Nephron progenitor cell (in vitro differentiated cells): ENCODE measurements at places on chromosomes 4 and X.

DNA sequence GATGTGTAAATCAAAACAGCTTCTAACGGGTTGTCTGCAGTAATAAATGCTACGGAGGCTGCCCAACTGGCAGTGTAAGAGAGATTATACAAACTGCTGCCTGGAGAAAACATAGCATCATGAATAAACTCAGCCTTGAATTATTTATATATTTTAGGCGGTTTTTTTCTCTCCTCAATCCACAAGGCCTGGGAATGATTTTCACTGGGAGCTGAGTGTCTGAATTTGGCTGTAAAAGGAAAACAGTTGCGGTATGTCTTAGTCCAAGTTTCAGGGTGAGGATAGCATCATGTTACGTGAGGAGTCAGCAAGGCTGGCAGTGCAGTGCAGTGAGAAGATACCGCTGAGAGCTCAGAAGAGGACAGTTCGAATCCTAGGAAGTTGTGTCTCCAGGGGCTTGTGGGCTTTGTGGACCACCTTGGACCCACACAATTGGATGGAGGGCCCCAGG lies 291.5 kb upstream of the BOD1L1 start:
- no peak for DNase-seq

GRCh38 chrX:117854806-117855205 lies 261.8 kb downstream of the KLHL13 start:
- no peak for DNase-seq

- DNase-seq, result no peak
Observed at GRCh38 chr4:48774760-48775710, 5.0 kb downstream of the FRYL start.

DNA sequence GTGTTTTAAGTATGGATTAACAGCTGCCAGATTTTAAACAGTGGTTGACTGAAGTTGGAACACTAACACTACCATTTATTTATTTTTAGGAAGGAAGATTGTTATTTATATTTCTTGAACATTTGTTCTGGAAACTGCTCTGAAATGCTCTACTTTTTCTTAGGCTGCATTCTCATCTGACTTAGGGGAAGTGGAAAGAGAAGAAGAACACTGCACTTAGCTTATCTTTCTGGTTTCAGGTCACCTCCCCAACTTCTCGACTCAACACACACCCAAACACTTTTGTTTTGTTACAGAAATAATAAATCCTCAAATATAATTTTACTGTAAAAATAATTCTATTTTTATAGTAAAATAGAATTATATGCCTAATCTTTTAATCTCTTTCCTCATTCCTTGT lies 18.6 kb downstream of the BLTP1 start:
- DNase-seq, result no peak

GRCh38 chr4:105014234-105014633 lies 132.4 kb upstream of the TET2 start:
- no peak for DNase-seq

GRCh38 chrX:132501606-132502005 lies 12.8 kb upstream of the MBNL3 start:
- DNase-seq, result no peak

DNA sequence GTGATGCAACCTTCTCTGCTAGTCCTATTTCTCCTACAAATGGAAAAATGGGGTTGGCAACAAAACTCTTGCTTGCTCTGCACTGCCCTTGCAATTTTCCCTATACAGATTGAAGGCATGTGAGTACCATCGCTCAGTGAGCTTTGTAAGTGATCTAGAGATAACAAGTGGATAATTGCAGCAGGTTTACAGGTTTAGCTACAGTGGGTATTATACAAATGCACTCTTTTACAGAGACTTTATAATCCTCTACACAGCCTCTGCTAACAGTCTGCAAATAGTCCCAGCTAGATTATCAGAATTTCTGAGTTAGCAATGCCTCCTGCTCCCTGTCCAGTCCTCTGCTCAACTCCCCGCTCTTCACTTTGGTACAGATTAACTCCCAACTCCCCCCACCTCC lies 11.1 kb downstream of the LEF1 start:
- DNase-seq, result no peak

- no peak for DNase-seq
Observed at GRCh38 chr4:71095545-71095944, 102.1 kb downstream of the DCK start.

GRCh38 chr4:143355540-143356217 lies 19.0 kb downstream of the GAB1 start:
- DNase-seq, result no peak

GRCh38 chr4:71872767-71873415 lies 89.0 kb upstream of the GC start:
- DNase-seq, result no peak

- DNase-seq, result no peak
Observed at GRCh38 chr4:108399610-108400265, 220.6 kb upstream of the RPL34 start.

DNA sequence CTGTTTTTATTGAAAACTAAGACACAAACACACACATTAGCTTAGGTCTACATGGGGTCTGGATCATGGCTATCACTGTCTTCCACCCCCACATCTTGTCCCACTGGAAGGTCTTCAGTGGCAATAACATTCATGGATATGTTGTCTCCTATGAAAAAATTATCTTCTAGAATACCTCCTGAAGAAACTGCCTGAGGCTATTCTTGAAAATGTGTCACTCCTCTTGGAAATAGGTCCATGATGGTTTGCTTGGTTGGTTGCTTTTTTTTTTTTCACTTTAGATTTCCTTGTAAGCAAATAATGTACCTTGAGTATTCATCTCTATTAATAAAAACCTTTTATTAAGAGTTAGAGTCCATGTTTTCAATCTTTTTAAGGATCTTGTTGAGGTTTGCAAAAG lies 195.3 kb upstream of the PDE5A start:
- DNase-seq, result no peak

GRCh38 chrX:15418041-15418706 lies 34.0 kb upstream of the VEGFD start:
- DNase-seq, result no peak

- DNase-seq, result peak; percentile 45
Observed at GRCh38 chrX:118115953-118116712, 477 bp downstream of the KLHL13 start.

DNA sequence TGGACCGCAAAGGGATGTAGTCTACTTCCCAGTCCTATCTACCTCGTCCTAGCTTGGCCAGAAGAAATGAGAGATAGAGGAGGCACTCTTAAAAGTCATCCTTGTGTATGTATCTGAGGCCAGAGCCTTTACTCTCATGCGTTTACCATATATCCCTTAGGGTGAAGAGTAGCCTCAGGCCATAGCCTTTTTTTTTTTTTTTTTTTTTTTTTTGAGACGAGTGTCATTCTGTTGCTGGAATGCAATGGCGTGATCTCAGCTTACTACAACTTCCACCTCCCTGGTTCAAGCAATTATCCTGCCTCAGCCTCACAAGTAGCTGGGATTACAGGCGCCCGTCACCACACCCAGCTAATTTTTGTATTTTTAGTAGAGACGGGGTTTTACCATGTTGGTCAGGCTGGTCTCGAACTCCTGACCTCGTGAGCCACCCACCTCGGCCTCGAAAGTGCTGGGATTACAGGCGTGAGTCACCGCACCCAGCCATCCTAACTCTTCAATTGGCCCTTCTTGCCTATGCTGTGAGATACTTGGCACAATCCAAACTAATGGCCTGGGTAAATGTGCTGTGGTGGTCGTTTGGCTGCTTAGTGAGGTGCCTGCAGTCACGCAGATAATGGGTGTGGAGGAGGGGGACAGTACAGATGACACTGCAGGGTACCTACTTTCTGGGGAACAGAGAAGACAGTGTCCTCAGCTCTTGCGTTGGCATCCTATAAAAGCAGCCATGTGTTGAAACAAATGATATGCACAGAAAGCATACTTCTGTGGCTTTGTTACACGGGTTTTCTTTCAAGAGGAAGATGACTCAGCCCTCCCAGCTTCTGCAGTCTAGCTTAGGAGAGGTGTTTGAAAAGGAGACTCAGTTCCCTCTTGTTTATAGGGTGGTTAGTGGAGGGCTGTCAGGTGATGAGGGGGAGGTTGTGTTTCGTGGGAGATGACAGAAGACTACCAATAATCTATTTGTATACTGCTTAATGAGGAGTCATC lies 10.4 kb upstream of the DGAT2L6 start:
- no peak for DNase-seq

DNA sequence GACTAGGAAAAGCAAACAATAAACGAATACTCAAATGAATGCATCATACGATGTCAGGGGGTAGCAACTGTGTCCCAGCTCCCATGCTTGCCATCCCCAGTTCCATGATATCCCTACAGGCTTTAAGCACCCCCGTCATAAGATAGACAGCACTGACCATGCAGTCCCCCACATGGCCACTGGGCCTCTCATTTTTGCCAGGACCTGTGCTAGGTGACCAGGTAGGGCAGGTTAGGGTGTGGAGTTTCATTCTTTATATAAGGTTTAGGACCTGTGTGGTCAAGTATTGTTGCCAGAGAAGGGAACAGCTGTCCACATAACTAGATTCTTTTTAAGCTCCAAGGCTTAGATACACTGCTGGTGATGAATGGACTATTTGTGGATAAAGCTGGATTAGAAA lies 9.7 kb downstream of the PPEF2 start:
- no peak for DNase-seq

DNA sequence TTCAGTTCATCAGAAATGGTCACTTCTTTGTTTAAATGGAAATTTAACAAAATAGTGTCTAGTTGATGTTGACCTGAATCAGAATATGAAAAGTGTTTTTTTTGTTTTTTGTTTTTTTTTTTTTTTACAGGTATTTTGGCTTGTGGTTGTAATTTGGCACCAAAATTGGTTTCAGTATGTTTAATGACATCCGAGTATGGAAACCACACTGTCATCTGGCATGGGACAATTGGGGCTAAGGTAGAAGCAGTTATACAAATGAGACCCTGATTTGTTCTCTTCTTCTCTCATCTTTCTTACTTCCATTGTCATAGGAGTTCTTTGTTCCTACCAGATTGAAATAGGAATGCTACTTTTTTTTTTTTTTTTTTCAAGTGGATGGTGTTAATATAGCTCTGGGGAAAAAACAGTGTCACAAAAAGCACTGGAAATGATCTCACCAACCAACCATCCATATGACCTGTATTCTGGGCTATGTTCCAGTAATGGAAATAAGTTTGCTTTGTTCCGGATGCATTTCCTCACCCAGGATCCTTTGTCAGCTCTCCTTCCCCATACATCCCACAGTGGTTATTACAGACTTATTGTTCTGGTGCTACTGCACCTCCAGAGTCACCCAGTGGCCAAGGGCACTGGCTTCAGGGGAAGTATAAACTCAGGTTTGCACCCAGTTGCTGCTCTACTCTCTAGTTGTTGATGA lies 95.8 kb downstream of the ATXN3L start:
- DNase-seq, result no peak

DNA sequence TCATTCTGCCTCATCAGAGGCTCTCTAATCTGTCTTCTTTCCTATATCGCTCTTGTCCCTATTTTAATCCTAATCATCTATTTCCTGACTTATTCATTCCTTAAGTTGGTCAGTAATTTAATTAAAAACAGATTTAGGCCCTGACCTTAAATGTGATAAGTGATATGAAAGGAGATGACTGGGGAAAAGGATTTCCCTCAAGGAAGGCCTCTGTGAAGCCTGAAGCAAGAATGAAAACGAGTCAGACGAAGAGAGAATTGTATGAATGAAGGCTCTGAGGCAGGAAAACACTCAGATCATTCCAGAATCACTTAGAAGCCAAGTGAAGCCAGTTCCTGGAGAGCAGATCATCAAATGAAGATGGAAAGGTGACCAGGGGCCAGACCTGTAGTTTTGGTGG lies 22.1 kb downstream of the PKD2 start:
- no peak for DNase-seq

- DNase-seq, result no peak
Observed at GRCh38 chr4:99965674-99966350, 15.7 kb upstream of the H2AZ1 start.

DNA sequence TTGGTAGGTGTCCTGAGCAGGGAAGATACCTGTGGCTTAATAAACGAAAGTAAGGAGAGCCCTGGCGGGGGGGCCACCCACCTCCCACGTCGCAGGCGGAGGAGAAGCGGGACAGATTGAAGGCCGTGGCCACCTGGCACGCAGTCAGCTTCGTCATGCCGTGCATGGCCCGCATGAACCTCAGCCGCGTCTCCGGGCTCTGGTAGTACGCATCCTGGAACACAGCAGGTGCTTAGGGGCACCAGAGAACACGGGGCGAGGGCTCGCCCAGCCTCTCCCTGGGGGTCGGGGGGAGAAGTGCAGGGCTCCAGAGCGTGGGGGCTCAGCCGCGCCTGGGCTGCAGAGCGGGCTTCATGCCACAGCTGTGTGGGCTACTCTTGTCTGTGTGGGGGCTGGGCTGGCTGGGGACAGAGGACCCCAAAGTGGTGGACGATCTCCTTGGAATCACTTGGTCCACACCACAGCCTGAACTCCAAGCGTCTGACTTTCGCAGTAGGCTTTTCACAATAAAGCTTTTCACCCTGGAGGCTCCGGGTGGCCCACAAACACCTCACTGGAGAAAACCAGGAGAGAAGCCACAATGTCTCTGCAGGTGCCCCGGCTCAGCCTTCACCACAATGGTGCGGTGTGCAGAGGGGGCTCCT lies 27.1 kb upstream of the SLC25A6 start:
- no peak for DNase-seq

DNA sequence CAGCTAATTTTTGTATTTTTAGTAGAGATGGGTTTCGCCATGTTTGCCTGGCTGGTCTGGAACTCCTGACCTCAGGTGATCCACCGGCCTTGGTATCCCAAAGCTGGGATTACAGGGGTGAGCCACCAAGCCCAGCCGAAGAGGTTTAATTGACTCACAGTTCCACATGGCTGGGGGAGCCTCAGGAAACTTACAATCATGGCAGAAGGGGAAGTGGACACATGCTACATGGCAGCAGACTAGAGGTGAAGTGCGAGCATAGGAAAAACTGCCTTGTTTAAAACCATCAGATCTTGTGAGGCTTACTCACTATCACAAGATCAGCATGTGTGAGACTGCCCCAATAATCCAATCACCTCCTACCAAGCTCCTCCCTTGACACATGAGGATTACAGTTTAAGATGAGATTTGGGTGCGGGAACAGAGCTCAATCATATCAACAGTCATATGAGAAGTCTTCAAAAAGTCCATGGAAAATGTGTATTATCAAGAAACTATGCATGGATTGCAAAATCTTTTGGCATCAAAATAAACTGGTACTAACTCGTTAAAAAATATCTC lies 25.8 kb upstream of the RPL39 start:
- DNase-seq, result no peak

- DNase-seq, result peak; percentile 49
Observed at GRCh38 chrX:37905436-37906147, 58.2 kb upstream of the DYNLT3 start.

GRCh38 chrX:70453024-70453618 lies 8.5 kb downstream of the DLG3 start:
- DNase-seq, result no peak

DNA sequence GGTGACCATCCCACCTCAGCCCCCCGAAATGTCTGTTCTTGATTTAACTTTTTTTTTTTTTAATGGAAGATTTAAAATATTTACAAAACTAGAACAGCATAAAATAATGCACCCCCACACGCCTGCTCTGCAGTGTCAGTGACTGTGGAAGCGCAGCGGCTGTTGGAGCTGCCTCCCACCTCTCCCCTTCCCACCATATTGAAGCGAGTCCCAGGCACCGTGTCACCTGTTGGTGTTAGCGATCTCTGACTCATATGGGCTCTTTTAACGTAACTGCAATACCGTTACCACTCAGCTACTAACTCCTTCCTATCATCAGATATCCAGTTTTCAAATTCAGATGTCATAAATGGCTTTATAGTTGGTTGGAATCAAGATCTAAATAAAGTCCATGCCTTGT lies 17.1 kb upstream of the TADA2B start:
- no peak for DNase-seq

GRCh38 chr4:168656946-168657473 lies 160.2 kb downstream of the PALLD start:
- no peak for DNase-seq
